ENCODE measurements at places on chromosomes 1 and 21.

DNA sequence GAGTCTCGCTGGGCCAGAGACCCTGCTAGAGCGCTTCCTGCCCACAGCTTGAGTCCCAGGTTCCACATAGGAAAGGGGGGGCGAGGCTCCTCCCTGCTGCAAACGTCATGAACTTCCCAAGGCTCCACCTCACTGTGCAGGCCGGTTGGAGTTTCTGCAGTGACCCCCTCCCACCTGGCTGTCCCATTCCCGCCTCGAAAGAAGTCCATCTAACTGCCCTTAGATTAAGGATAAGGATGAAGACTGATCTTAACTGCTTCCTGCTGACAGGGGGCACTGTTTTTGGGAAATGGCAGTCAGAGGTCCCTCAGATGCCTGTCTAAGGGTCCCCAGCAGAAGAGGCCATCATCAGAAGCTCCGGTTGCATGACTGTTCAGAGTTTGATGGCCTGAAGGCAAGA, 62.7 kb downstream of the STUM start:
- no peak for DNase-seq

DNA sequence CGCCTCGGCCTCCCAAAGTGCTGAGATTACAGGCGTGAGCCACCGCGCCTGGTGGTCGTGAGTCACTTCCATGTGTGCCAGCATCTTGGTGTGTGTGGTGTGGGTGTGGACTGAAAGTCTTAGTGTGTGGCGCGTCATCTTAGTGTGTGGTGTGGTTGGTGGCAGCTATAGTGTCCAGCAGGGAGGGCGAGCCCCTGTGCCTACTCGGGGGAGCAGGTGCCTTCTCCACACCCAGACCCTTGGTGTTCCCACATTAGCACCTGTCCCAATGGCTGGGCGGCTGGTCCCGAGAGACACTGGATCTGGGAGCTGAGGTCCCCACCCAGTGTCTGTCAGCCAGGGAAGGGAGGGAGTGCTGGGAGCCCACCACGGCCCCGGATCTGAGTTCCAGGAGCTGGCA, 2.8 kb downstream of the SCNN1D start:
- no peak for DNase-seq

- DNase-seq, result no peak
Measured at GRCh38 chr1:78834201-78834741, 172.3 kb downstream of the ADGRL4 start.

DNA sequence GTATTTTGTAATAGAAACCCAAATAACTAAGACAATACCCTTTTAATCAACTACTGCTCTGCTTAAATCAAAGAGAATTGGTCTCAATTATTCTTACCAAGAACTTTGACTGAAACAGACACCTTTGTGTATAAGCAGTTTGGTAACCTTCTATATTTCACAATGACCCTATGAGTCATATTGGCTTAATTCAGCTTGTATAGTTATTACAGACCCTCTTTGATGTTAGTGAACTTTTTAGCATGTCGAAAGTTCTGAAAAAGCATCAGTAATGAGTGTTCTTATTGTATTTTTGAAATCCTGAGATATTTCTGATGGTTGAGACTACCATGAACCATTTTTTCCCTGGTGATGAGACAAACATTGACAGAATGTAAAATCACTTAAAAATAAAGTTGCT, 43.3 kb upstream of the RABGAP1L start:
- DNase-seq, result no peak
